A375 (cell line): ENCODE measurements at places on chromosomes 2 and 18. TPM values are rescaled to one million over a fixed set of nuclear protein-coding genes. Genes with fewer than 3 reads are reported as not detected.

CCDC121 gene
- total RNA-seq, result 1.8 and 3.5 TPM in 2 replicates

ATP6V1C2 gene
- 0.13 and 0.60 TPM in 2 replicates for total RNA-seq

NEDD4L gene
- 108 and 109 TPM in 2 replicates for total RNA-seq

SLC19A3 gene
- 0.68 and 1.1 TPM in 2 replicates for total RNA-seq
